ENCODE measurements at places on chromosomes 6 and 20.

- H3K27ac ChIP-seq, result no peak overlapping the region
- no peak for DNase-seq
- peaks cover 89% of the 10 kb centered on the region for H3K36me3 ChIP-seq
- H3K4me1 ChIP-seq, result no peaks in the 10 kb centered on the region
- H3K27me3 ChIP-seq, result no peaks in the 10 kb centered on the region
- H3K4me3 ChIP-seq, result no peak overlapping the region
Measured at GRCh38 chr20:32831982-32832381, 12.2 kb downstream of the MAPRE1 start.

DNA sequence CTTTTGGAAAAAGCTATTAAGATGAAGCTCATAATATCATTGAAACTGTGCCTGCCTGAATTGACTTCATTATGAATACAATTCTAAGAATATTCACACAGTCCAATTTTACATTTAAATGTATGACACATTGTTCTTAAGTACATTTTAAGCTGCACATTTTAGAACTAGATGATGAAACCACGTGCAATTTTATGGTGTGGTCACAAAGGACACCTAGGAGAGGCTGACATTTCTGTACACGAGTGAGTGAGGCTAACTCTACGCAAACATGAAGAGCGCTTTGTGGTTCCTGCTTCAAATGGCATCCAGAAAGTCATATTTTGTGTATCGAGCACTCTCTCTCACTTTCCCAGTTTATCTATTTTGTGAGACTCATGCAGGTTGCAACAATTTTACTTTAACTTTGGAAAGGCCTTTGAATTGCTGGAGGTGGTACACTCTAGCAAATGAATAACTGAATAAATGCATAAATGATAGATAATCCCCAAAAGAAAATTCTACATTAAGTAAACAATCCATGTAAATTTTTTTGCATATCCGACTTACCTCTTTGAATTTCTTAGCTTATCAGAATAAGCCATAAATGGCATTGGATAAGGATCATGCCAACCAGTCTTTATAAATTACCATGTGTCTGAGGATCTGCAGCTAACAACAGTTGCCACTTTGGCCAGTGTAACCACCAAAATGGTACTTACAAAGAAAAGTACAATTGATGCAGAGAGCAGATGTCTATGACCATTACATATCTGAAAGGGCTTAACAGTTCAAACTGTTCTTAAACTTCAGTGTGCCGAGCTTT, 97.3 kb downstream of the NRSN1 start:
- no peaks in the 10 kb centered on the region for H3K27me3 ChIP-seq
- H3K4me1 ChIP-seq, result no peaks in the 10 kb centered on the region
- DNase-seq, result no peak
- no peak overlapping the region for H3K4me3 ChIP-seq
- H3K27ac ChIP-seq, result no peak overlapping the region

DNA sequence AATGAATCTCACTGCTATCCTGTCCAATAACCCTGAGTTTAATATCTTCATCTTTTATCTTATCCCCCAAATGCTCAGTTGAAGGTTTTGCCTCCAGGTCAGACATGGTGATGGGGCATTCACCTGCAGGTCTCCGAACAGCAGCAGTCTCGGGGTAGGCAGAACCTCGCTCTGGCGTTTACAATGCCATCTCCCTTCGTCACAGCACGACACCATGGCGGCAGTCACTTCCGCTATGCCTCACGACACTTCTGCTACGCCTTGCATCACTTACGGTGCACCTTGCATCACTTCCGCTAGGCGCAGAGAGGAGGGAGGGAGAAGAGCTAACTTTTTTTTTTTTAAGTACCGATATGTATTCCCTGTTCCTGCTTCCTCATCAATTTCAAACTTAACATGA, 194.9 kb downstream of the BCAS1 start:
- DNase-seq, result no peak
- H3K27ac ChIP-seq, result no peak overlapping the region
- peaks cover 5% of the 10 kb centered on the region for H3K4me1 ChIP-seq
- H3K27me3 ChIP-seq, result no peaks in the 10 kb centered on the region
- no peak overlapping the region for H3K4me3 ChIP-seq

- no peak overlapping the region for H3K4me3 ChIP-seq
- no peak for DNase-seq
- no peaks in the 10 kb centered on the region for H3K36me3 ChIP-seq
- no peaks in the 10 kb centered on the region for H3K4me1 ChIP-seq
Measured at GRCh38 chr6:119716668-119717270, 367.2 kb upstream of the MAN1A1 start.

GRCh38 chr6:11675601-11676000, 103.0 kb downstream of the ADTRP start:
- peaks cover 21% of the 10 kb centered on the region for H3K36me3 ChIP-seq
- no peak for DNase-seq
- no peak overlapping the region for H3K4me3 ChIP-seq
- H3K27me3 ChIP-seq, result no peaks in the 10 kb centered on the region
- no peaks in the 10 kb centered on the region for H3K4me1 ChIP-seq

Measured in H9 (cell line).